Activated B cell treated with CpG ODN at 0.5 μM for 24 hours (primary cell): ENCODE measurements at places on chromosomes 13 and 19. TPM values are rescaled to one million over a fixed set of nuclear protein-coding genes. Genes with fewer than 3 reads are reported as not detected.

DNA sequence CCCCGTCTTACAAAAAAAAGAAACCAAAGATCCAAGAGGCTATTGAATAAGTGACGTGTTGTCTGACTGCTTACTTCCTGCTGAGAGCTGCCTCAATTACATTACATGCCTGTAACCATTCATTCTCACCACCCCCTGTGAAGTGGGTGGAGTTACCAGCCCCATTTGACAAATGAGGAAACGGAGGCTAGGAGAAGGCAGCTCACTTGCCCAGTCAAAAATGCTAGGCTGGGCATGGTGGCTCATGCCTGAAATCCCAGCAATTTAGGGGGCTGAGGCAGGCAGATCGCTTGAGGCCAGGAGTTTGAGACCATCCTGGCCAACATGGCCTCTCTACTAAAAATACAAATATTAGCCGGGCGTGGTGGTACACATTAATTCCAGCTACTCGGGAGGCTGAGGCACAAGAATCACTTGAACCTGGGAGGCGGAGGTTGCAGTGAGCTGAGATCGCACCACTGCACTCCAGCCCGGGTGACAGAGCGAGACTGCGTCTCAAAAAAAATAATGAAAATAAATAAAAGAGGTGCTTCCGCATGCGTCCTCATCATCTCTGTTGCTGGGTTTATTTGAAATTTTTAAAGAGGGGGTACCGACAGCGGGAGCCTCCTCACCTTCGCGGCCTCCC lies 499 bp downstream of the LSM7 start:
- no peak for DNase-seq

DNA sequence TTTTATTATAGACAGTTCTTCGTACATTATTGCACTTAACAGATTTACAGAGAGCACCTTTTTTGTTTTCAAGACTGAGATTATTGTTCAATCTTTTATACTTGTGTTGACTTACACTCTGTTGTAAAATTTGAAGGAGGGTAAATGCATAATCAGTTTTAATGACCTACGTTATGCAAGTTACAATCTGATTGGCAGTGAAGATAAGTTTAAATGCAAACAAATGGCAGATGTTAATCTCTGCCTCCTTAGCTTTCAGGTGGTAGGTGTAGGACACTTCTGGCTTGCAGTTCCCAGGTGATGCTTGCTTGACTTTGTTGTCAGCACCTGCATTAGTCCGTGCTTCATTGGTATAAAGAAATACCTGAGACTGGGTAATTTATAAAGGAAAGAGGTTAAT lies 424.9 kb downstream of the FGF9 start:
- no peak for DNase-seq

The PODNL1 gene
- 0.44 TPM in 1 of 2 replicates, not detected in the other for total RNA-seq

The COX6B1 gene
- total RNA-seq = 334 and 401 TPM in 2 replicates

The RGL3 gene
- 0.32 and 0.33 TPM in 2 replicates for total RNA-seq
